ENCODE measurements at places on chromosomes 12 and 14.

- no peak for DNase-seq
Observed at GRCh38 chr12:122937622-122938091, 28.6 kb downstream of the ABCB9 start.

DNA sequence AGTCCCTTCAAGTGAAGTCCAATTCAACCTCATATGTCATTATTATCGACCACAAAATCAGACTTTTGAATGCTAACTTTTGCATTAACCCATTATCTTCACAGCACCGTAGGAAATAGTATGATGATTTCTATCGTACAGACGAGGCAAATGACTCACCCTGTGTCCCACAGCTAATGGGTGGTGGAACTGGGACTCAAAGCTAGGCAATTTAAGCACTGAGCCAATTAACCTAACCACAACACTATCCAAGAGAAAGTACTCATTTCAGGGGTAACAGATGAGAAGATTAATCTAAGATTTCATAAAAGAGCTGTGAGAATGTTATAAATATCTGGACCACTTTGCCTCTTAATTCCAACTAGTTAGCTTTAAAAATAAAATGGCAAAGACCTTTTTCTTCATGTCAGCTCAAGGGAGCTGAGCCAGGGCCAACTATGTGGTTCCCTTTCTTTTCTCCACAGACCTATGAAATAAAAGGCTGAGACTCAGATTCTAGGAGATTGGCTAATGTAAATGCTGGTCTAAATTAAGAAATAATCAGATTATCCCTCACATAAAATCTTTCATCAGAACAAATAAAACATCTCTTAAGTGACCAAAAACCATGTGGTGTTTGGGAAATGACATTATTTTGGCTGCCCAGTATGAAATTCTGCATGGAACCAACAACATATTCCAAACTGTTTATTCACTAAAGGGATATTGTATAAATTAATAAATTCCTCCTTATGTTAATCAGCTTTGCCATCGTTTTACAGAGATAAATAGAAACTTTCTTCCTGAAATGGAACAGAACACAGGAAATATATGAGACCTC, 4.9 kb downstream of the PTGER2 start:
- DNase-seq = no peak

DNA sequence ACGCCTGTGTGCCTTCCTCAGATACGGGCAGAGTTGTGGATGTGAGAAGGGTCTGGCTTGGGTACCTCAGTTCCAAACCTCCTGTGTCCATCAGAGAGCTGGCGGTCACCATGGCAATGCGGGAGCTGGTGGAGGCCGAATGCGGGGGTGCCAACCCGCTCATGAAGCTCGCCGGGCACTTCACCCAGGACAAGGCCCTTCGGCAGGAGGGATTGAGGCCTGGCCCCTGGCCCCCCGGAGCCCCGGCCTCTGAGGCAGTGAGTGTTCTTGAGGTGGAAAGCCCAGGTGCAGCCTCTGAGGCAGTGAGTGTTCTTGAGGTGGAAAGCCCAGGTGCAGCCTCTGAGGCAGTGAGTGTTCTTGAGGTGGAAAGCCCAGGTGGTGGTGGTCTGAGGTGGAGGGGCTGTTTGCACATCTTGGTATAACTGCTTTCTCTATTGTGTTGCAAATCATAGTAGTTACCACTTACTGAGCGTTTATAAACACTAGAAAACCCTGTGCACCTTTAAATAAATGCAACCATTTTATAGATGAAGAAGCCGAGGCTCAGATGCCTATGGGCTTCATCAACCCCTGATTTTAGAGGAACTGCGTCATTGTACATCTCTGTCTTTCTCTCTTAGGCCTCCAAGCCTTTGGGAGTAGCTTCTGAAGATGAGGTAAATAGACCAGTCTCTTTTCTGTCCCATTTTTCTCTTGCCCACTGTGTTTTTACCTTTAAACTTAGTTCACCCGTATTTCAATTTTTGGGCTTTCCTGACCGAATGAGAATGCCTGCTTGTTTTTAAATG, 976 bp downstream of the PEX5 start:
- DNase-seq = no peak

DNA sequence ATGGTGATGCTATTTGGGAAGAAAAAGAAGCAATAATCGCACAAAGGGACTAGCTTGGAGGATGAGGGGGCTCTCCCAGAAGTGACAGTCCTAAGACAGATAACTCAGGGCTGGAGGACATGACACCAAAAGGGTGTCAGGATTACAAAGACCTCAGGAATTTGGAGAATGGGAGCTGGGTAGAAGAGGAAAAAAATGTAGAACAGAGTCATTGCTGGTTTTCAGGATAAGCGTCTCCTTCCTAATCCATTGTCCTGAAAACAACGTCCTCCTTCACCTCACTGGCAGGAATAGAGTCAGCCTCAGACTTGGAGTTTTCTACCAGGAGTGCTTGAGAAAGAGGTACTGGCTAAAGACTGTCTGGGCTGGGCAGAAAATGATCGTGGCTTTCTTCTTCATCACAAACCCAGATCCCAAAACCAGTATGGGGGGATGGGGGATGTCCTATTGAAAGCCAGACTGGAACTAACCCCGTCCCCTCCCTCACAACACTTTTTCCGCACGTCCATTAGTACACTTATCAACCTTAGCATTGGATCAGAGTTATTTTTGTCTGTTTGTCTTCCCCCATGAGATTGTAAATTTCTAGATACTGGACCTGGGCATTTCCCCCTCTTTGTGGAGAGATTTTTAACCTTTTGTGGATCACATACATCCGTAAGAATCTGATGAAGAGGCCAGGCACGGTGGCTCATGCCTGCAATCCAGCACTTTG, 14.3 kb downstream of the B4GALNT3 start:
- DNase-seq = no peak

GRCh38 chr14:22483863-22484593, 105.0 kb downstream of the DAD1 start:
- DNase-seq = no peak

DNA sequence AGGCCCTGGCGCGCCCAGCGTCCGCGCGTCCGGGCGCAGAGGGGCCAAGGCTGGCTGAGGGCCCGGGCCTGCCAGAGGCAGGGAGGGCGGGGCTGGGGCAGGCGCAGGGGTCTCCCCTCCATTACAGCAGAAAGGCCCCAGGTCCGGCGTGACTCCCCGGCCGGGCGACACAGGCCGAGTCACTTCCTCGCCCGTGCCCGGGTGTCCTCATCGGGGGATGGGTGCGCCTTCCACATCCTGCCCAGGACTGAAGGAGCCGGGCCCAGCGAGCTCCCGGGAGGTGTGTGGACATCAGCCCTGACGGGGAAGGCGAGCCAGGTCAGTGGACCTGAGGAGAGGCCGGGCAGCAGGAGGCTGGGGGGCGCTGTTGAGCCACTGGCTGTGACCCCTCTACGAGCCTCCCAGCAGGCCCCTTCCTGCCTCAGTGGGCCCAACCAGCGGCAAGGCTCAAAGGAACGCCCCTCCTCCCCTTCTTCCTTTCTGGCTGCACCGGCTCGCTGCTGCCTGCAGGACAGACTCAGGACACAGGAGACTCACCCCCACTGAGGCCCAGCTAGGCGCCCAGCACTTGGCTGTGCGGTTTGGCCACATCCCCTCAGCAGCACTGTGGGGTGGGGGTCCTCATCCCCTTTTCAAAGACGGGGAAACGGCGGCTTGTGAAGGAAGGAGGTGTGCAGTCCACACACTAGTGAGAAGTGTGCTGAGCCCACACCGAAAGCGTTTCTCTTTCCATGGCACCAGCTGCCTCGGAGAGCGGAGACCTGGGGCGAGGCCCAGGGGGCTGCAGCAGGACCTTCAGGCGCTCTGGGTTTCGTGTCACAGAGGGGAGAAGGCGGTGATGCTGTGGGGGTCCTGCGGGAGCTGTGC, 606 bp downstream of the TNFAIP2 start:
- no peak for DNase-seq

DNA sequence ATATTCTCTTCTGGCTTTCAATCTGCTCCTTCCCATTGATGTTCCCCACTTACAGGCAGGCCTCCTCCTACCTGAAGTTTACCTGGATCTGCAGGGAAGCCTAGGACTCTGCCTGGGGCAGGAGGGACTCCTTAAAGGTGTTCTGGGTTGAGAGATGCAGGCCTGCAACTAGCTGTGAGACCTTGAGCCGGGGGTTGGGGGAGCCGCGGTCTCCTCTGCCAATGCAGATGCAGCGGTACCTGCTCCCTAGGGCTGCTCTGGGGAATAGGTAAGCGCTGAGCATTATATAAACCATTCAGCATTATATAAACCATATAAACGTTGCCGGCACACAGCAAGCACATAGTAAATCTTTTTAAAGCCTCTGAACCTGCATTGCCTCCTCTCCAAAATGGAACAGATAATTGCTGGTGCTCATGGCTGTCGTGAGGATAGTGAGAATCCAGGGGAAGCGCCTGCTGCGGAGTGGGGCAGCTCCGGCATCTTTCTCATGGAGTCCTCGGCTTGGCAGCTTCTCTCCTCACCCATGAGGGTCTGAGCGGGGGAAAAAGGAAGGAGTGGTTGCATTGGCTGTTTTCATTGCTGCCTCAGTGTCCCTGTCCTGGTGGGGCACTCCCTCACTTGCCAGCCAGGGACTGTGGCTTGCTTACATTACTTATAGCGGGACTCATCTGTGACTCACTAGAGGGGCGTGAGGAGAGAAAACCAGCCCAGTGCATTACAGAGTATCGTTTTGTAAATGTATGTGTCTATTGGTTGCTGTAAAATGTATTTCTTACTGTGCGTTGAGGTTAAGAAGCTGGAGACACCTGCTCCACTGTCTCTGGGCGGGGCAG, 12.5 kb upstream of the KRT80 start:
- DNase-seq = no peak

DNA sequence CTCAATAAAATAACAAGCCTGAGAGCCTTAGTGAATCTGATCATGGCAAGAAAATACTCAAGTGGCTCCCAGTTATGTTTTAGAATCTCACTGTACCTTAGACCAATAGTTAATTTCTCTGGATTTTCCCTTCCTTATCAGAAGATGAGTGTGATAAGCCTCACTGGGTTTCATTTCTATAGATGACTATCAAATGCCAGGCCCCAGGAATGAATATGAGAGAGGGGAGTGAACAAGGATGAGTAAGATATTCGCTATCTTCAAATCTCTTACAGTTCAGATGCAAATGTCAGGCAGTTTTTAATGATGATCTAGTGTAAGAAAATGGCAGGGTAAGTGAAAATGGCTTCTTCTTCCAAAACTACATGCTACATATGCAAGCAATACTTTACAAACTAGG, 26.1 kb upstream of the OR10P1 start:
- DNase-seq = no peak

GRCh38 chr14:103628221-103628683, 759 bp upstream of the KLC1 start:
- no peak for DNase-seq

GRCh38 chr12:51383269-51383905, 7.8 kb downstream of the GALNT6 start:
- no peak for DNase-seq

DNA sequence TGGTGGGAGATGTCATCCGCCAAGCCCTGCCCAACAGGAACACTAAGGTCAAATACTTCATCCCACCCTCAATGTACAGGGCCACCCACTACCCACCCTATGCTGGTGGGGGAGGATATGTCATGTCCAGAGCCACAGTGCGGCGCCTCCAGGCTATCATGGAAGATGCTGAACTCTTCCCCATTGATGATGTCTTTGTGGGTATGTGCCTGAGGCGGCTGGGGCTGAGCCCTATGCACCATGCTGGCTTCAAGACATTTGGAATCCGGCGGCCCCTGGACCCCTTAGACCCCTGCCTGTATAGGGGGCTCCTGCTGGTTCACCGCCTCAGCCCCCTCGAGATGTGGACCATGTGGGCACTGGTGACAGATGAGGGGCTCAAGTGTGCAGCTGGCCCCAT, 3.5 kb downstream of the B3GNT4 start:
- no peak for DNase-seq

GRCh38 chr12:27289414-27289813, 43.2 kb upstream of the BMAL2 start:
- DNase-seq = no peak

- peak; percentile 87 for DNase-seq
Observed at GRCh38 chr14:105480807-105481801, 5.6 kb upstream of the CRIP1 start.

DNA sequence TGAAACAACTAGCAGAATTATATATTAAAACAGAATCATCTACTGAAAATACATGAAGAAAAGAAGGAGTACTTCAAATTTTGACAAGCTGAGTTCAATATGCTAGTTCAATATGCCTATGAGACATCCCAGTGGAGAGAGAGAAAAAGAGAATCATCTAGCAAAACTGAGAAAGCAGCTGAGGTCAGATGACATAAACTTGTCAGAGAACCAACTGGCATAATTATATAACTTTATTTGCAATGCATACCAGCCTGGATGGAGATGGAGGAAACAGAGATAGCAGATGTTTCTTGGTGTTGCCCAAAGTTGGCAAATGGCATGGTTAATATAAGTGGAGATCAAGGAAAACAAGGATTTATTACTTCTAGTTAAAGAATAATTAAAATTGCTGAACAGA, 148.7 kb upstream of the PDZRN4 start:
- DNase-seq = no peak

DNA sequence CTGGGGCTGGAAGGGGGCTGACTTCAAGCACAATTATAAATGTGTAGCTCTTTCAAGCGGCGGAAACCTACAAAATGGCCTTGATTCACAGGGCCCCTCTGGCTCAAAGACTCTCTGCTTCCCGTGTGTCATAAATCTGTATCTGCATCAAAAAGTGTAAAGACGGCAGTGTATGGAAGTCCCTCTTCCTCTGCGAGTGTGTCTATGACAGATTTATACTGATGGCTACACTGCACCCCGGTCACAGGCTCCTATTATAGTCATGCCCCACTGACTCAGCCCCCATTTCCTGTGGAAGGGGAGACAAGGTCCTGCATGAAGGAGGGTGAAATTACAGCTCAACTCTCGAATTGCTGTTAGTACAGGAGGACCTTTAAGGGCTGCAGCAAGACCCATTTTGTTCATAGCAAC, 68.6 kb downstream of the HMGA2 start:
- DNase-seq = peak; percentile 31

GRCh38 chr12:78095623-78096022, 264.9 kb downstream of the NAV3 start:
- DNase-seq = no peak

DNA sequence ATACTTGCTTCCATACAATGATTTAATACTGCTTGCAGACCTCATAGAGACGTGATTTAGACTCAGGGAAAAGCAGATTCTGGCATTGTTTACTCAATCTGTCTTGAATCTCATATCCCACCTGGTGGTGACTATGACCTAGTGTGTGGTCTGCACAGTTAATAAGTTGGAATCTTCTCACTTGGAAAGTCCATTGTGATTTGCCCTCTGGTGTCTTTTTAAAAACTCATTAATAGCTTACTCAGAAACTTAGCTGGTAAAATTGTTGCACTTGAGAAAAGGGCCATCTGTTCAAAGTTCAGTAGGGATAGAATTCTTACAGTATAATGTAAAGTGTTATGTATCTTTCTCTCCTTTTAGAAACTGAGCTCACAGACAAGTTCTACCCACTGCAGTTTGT, 106.0 kb downstream of the PELI2 start:
- no peak for DNase-seq

DNA sequence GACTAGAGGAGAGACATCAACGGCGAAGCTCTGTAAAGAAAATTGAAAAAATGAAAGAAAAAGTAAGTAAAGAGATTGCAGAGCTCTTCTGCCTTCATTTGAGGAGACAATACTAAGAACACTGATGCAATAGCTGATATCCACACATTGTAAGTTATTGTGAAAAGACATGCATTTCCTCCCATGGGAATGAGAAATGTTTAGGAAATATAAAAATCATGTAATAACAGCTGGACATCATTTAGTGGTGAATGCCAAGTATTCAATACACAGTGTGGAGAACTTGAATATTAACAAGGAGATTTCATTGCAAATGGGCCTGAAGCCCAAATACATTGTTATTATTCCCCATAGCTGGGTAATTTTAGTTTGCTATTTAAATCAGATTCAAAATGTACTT, 179.2 kb downstream of the KICS2 start:
- no peak for DNase-seq

Measured in Kasumi-1 (cell line).